NCI-H1417 (cell line): ENCODE measurements at places on chromosomes 1 and 21.
A peak's percentile ranks its signal among the peaks of the same experiment; 100 is the strongest.

GRCh38 chr1:65850281-65850680, 57.6 kb downstream of the PDE4B start:
- no peak for DNase-seq

DNA sequence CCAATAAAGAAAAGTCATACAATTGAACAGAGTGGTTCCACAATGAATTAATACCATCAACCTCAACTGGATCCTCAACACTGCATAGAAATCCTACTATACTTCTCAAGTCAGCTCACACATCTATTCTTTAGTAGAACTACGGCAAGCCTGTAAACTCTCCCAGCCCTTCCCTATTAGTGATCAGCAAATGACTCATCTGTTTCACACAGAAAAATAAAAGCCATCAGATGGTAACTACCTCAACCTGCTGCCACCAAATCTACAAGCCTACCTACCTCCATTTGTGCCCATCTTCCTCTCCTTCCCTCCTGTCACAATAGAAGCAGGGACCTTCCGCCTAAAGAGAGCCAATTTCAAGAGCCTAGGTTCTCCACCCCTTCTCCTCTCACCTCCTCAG, 63.6 kb downstream of the DMAP1 start:
- no peak for DNase-seq

GRCh38 chr1:229452956-229453801, 19.3 kb upstream of the ACTA1 start:
- no peak for DNase-seq

- DNase-seq: no peak
Observed at GRCh38 chr21:32981096-32981495, 44.6 kb upstream of the OLIG2 start.

- DNase-seq: no peak
Observed at GRCh38 chr1:45929257-45929687, 125.9 kb downstream of the MAST2 start.

DNA sequence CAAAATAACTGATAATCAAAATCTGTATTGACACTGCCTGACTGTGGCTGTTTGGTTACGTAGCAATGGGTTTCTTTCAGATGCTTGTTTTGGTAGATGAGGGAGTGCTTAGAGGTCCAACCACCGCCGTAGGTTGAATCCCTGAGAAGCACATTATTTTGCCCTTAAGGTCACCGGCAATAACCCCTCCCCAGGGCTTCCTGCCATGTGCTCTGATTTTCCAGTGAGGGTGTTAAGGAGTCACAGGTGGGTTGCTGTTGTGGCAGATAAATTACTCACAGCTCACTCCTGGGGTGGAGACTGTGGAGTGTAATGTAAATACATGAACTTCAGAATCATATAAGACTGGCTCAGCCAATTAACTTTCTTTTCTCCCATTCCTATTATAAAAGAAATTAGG, 81.5 kb upstream of the ZP4 start:
- DNase-seq: no peak

GRCh38 chr1:222369148-222369547, 178.8 kb downstream of the HHIPL2 start:
- DNase-seq: no peak

DNA sequence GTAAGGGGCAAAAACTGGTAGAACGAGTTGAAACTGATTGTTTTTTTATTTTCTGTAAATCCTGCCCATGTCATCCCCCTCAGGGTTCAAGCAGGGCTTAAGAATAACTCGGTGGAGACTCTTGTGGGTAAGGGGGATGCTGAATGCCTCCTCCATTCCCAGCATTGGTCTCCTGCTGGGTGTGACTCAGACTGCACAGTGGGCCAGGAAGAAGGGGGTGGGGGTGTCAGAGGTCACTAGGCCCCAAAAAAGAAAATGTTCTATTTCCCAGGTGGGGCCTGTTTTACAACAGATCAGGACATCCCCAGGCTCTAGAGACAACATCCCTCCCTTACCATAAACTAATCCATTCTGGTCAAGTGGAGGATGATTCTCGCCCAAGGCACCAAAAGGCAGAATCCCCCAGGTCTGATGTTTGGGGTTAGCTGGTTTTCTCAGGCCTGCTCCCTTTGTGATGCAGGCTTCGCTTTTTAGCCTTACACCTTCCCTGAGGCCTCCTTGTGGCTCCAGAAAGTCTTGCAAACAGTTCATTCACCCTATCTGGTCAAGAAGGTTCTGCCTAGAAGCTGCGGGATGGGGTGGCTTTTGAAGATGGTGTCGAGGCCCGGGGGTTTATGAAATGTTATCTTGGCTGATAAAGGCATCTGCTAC, 10.7 kb upstream of the GRHL3 start:
- no peak for DNase-seq

DNA sequence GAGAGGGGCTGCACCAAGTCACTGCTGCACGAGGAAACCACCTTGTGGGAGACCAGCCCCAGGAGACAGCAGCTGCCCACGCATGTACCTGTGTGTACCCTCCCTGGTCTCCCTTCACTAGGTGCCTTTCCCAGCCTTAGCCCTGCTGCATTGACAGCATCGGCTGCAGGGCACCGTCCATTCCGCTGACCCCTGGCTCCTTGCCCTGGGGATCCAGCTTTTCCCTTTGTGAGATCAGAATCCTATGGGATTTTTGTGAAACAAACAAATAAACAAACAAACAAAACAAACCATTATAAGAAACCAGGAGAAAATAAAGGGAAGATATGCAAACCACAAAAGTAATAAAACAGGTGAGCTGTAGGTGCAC, 2.1 kb downstream of the STUM start:
- DNase-seq: no peak

- DNase-seq: peak; percentile 8
Observed at GRCh38 chr1:240987928-240988327, 369.1 kb downstream of the RGS7 start.

GRCh38 chr21:31072533-31072932, 34.3 kb upstream of the KRTAP19-8 start:
- DNase-seq: no peak

DNA sequence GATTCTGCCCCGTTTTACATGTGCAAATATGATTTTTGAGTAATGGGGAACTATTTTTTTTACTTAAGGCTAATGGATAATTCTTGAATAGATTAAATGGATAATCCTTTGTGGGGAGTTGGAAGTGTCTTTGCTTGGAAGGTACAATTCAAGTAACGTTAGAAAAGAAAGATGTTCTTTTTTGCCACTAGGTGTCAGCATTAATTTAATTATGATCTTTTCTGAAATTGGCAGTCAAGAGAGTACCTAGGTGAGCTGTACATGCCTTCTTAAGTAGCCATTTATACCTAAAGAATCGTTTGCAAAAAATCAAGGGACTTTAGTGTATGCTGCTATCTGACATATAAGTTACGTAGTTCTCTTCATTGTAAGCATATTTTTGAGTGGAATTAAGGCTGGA, 2.2 kb downstream of the FBXO28 start:
- DNase-seq: peak; percentile 5

GRCh38 chr21:31964692-31965091, 91.9 kb downstream of the HUNK start:
- DNase-seq: no peak

DNA sequence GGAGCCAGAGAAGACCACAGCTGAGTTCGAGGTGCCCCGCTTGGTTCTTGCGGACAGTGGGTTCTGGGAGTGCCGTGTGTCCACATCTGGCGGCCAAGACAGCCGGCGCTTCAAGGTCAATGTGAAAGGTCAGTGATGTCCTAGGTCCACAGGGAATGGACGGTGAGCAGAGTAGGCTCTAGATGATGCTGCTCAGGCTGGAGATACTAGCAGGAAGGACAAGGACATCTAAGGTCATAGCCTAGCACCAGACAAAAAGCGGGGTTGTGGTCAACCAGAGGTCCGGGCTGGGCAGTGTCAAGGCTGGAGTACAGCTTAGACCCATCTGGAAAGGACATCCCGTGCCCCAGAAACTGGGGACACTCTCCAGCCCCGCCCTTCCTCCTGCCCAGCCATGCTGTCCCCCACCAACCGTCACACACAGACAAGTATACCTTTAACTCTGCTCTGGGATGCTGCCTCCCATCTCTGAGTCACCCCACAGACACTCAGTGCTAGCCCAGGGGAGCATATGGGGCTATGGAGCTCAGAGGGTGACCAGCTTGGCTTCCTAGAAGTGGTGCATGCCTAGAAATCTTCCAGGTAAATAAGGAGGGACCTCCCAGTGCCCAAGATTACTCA, 8.7 kb downstream of the TIE1 start:
- no peak for DNase-seq

DNA sequence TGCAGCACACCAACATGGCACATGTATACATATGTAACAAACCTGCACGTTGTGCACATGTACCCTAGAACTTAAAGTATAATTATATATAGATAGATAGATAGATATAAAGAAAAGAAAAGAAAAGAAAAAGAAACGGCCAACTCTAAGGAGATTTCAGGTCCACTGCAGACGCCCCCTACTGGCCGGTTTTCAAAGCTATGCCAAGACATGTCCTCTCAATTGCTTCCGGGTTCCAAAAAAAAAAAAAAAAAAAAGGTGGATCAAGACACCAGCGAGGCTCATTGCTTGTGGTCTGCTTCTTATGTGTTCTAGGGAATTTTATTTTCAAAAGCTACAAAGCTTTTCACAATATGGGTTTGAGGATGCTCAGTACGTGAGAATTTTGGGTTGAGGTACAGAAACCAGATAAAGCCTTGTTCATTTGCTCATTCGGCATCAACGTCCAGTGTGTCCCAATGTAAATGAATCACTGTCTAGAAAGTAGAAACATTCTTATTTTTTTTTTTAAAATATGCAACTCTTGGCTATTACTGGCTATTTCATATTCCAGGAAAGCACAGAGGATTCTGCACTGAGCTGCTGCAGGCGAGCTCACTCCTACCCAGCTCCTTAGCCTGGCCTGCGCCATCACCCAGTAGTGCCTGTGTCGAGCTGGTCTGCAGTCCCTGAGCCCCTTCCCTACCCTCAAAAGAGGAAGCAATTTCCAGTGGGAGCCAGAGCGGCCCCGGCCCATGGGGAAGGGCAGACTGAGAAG, 643.0 kb downstream of the KIF26B start:
- DNase-seq: no peak

- DNase-seq: no peak
Observed at GRCh38 chr1:13605159-13605558, 21.5 kb downstream of the PDPN start.

GRCh38 chr1:175901076-175901836, 157.9 kb upstream of the TNR start:
- no peak for DNase-seq

- no peak for DNase-seq
Observed at GRCh38 chr1:25550155-25550506, 6.7 kb downstream of the LDLRAP1 start.

- peak; percentile 76 for DNase-seq
Observed at GRCh38 chr1:228465571-228466146, 21.5 kb upstream of the RNF187 start.

- no peak for DNase-seq
Observed at GRCh38 chr1:164017239-164017638, 541.7 kb upstream of the PBX1 start.

DNA sequence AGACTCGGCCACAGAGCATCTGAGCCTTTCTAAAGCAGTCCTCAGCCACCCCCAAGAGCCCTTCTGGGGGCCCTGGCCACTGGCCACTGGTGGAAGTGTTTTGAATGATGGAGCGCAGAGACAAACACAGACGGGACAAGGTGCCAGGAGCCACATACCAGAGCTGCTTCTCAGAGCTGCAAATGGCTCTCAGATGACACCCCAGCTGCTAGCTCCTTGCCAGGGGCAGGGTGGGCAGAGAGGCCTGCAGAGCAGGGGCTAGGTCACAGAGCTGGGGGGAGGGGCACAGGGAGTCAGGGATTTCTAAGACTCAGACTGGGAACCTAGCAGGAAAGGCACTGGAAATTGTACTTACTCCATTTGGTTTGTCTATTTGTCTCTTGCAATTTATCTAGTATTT, 30.4 kb downstream of the KCNN3 start:
- no peak for DNase-seq

- no peak for DNase-seq
Observed at GRCh38 chr1:118021668-118022067, 92.1 kb downstream of the WDR3 start.

DNA sequence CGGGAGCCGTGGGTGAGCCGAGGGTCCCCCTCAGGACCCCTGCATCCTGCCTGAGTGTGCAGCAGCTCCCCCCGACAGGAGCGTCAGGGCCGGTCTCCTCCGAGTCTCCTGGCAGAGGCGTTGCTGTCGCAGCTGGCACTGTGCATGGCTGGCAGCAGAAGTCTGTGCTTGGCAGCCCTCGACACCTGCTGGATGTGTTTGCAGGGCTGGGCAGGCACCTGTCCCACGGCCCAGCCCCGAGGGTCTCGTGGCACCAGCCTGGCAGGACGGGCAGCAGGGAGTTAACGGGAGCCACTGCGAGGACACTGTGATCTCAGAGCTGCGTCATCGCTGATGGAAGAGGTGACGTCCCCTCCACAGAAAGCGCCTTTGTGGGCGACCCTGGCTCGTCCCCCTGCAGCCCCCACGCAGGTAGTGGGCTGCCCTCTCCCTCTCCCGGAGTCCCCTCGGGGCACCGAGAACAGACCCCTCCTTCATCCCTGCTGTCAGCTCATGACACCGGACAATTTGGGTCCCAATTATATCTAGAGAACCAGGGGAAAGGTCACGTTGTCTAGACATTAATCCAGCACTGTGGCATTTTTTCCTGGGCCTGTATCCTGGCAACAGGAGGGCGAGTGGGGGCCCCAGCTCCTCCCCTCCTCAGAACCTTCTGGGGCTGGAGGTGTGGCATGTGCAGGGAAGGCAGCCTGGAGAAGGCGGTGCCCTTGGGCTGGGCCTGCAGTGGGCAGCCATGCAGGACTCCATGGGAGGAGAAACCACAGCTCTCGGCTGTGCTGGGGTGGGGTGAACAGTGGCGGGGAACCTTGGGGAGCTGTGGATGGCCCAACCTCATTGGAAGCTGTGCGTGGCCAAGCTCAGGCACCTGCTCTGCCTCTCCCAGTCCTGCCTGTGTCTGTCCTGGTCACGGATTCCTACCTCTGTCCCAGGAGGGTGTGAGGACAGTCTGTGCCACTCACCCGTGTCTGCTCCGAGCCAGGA, 15.4 kb downstream of the COL18A1 start:
- peak; percentile 40 for DNase-seq

DNA sequence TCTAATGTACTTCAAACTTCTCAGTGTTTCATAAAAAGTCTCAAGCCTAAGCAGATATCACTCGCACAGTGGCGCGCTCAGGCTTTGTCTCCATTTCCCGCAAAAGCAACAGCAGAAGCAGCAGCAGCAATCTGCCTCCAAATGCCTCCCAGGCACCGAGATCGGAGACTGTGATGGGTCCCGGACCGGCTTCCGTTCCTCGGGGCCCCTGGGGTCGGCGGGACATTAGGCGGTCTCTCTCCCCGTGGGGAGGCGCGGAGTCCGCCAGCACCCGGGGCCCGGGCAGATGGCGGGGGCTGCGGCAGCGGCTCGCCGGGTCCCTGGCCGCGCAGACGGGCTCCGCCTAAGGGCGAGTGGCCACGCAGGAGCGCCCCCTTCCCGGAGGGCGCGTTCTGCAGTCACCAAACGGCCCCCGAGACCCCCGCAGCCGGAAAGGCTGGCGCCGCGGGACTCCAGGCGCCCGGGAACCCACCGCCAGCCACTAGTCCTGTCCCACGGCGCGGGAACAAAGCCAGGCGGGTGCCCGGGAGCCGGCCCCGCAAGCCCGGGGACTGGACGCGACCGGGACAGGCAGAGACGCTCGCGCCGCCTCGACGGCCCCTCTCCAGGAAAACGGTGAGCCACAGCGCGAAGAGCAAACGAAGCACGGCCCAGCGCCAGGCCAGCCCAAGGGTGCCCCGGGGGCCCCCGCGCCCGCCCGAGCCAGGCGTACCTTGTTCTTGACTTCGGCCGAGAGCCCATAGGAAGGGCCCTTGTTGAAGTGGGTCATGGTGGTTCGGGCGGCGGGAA, 590 bp downstream of the CNN3 start:
- DNase-seq: peak; percentile 87
